ENCODE measurements at places on chromosomes 6 and 20. TPM values are rescaled to one million over a fixed set of nuclear protein-coding genes. Genes with fewer than 3 reads are reported as not detected.

Gene OR10C1
- total RNA-seq = not detected

Gene RAET1L
- total RNA-seq = 2.8 TPM

Gene SYNE1
- total RNA-seq = 13.4 TPM

Gene EYA2
- not detected for total RNA-seq

Gene FRK
- total RNA-seq = 14.4 TPM

Gene HLA-DQB1
- total RNA-seq = 5.9 TPM

Gene ADGRF4
- total RNA-seq = 4.5 TPM

Gene C6orf141
- 12.3 TPM for total RNA-seq

Gene HLA-DOA
- total RNA-seq = not detected

Gene BIRC7
- 0.58 TPM for total RNA-seq

Measured in PC-9 (cell line).